ENCODE measurements at places on chromosomes 7 and 10. TPM values are rescaled to one million over a fixed set of nuclear protein-coding genes. Genes with fewer than 3 reads are reported as not detected.

DNA sequence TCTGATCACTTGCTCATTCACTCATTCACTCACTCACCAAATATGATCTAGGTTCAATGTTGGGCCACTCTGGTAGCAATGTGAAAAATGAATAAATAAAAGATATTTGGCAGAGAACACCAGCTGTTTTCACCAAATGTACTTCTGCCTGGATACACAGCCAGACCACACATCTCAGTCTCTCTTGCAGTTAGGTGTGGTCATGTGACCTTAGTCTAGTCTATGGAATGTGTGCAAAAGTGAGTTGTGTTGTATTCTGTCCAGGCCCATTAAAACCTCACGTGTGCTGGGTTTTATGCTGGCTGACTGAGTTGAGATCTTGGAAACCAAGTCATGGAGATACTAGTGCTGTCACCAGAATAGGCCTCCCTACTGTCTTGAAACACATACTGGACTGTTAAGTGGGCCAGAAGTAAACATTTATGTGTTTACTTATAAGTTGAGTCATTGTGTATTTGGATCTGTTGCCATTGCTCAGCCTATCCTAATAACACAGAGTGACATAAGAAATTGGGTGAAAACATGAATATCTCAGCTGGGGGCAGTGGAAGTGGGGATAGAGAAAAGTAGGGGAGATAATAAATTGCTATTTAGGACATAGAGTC, 145.5 kb downstream of the PTEN start:
- no peak for DNase-seq

DNA sequence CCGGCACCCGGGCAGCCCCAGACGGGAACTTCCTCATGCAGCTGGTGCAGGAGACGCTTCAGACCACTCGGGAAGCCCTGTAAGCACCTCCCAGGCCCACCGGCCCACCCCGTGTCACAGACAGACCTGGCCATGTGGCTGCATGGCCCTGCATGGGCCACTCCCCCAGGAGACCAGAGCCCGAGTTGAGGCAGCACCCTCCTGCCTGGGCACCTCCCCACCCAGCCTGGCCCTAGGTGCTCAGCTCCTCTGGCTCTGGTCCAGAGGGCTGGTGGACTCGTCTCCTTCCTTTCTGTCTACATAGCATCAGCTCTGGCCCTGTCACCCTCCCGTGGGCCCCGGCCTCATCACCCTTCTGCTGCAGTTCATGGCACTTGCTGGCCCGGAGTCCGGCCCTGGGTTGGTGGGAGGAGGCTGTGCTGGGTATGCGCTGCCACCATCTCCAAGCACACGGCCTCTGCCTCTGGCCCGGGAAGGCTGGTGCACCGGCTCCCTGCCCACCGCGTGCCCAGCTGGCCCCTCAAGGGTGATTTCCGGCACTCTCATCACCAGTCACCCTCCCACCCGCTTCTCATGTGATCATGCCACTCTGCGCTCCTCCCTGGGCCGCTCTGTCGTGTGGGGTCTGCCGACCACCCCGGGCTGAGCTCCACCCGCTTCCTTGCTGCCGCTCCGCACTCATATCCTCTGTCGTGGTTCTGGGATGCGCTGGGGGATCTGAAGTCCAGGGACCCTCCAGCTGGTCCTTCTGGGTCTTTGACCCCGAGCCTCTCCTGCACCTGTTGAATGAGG, 53.1 kb upstream of the DPYSL4 start:
- DNase-seq: no peak

DNA sequence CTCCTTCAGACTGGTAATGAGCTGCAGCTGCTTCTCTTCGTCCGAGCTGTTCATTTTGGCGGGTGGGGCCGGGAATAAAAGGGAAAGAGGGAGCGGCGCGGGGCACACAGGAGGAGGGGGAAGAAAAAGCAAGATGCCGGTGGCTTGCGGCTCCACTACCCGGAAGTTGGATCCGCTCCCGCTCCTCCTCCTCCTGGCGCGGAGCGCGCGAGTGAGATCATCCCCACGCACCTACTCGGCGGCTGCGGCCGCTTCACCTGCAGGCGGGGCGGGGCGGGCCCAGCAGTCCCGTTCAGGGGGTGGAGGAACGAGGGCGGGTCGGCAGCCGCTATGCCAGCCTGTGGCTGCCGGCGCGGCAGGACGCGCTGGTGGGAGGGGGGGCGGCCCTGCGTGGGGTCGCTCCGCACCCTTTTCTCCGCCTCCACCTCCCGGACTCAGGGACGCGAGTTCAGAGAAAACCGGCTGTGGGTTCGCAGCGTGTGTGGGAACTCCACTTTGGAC, at the start of gene SHTN1:
Gene SHTN1, minus strand, starts transcription at position 162 of the 501 bp plus-strand sequence. Its CDS starts 108 bp downstream, at position 54.
- peak; percentile 86 for DNase-seq

- DNase-seq: no peak
Observed at GRCh38 chr10:67815571-67816059, 22.4 kb downstream of the DNAJC12 start.

Gene ZNF727
- 0.59 TPM for total RNA-seq

DNA sequence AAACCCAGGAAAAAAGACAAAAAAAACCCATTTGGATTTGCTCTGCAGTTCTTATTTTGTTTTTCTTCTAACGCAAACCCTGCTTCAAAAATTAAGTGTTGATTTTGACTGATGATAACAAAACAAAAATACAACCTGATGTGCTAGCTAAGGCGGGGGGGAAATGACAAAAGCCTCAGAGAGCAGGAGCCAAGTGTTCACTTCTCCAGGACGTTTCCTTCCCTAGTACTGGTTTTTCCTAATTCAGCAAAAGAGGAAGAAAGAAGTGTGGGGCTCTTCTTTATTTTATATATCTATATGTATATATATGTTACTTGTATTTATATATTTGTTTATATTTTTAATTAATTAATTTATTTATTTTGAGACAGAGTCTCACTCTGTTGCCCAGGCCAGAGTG, 28.0 kb downstream of the SNX10 start:
- no peak for DNase-seq

All from upper lobe of left lung (tissue), 6 donors.